ENCODE measurements at places on chromosomes 4 and X. TPM values are rescaled to one million over a fixed set of nuclear protein-coding genes. Genes with fewer than 3 reads are reported as not detected.

GIMD1 gene
- not detected for total RNA-seq

FRG2 gene
- not detected for total RNA-seq

DNA sequence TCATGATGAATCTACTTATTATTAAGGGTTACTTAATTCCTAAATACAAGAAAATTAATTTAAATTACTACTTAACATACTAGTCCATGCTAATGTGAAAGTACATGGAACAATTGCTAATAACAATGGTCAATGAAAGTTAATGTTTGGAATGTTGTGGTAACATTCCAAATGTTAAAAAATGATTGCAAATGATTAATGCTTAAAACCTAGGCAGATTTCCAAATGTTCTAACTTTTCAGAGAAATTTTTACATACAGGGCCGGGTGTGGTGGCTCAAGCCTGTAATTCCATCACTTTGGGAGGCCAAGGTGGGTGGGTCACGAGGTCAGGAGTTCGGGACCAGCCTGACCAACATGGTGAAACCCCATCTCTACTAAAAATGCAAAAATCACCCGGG is 1851.3 kb upstream of the PCDH7 start:
- no peak for DNase-seq

DNA sequence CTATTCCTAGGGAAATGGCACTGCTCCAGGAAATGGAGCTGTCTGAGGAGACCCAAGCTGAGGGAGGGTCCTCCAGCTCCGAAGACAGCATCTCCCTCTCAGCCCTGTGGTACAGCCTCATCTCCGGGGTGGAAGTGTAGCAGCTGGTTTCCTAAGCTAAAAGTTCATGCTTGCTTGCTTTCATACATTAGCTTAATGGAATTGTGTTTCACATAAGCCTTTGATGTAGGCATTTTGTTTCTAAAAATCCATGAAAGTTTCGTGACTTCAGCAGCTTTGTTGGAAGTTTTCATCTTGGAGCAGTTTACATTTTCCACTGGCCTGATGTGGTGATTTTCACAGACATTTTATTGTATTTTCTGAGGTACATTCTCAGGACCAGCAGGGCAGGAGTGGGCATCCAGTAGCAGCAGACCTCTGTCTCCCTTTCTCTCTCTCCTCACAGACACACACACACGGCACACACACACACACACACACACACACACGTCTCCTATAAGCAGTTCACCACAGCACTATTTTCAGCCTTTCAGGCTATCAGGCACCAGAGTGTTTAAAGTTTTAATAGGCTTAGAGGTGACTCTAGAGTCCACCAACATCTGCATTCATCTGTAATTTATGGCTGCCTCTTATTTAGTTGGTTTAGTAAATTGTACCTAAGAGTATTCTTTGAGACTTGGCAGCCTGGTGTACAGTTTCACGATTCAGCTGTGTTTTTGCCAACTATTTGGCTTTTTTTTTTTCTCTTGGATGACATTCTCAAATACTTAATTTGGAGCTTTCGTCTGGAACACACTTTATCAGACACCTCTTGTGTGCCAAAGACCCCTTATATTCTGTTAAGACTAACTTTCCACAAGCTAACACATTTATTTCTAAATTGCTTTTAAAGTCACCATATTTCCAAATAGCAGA is 225.8 kb upstream of the SFRP2 start:
- DNase-seq, result no peak

GRCh38 chr4:108943976-108944591 is 181.2 kb upstream of the ETNPPL start:
- DNase-seq, result no peak

- DNase-seq, result no peak
These were observed 117.7 kb downstream of the CRLF2 start for GRCh38 chrX:1094566-1095333.

- DNase-seq, result no peak
These were observed 658 bp downstream of the KDM6A start for GRCh38 chrX:44873415-44874276.
